KBM-7 (cell line): ENCODE measurements at places on chromosomes 12 and 14.

GRCh38 chr14:32469388-32470160 is 140.5 kb downstream of the AKAP6 start:
- peak; percentile 25 for DNase-seq

GRCh38 chr12:116799955-116800354 is 61.8 kb downstream of the RNFT2 start:
- no peak for DNase-seq

GRCh38 chr14:64440494-64440893 is 24.8 kb upstream of the AKAP5 start:
- DNase-seq: no peak

GRCh38 chr12:84874125-84874824 is 38.3 kb downstream of the SLC6A15 start:
- peak; percentile 53 for DNase-seq

DNA sequence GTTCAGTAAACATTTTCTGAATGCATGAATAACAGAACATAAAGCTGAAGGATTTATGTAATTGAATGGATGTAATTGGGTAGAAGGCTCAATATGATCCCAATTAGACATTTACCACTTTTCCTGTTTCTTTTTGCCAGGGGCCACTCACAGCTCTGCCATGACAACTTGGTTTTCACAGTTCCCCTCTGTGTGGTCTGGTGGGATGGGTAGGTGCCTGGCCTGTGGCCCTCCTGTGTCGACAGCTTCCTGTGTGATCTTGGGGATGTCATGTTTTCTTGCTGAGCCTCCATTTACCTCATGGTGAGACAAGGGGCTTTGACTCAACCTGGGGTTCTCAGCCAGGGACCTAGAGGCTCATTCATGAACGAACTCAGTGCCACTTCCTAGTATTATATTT is 12.6 kb upstream of the SERPINA10 start:
- DNase-seq: no peak
